ENCODE measurements at places on chromosomes 5 and 9.

GRCh38 chr9:113538701-113539430 is 75.3 kb downstream of the RGS3 start:
- DNase-seq: no peak

- DNase-seq: no peak
Observed at GRCh38 chr5:136811086-136811485, 445.7 kb upstream of the TRPC7 start.

DNA sequence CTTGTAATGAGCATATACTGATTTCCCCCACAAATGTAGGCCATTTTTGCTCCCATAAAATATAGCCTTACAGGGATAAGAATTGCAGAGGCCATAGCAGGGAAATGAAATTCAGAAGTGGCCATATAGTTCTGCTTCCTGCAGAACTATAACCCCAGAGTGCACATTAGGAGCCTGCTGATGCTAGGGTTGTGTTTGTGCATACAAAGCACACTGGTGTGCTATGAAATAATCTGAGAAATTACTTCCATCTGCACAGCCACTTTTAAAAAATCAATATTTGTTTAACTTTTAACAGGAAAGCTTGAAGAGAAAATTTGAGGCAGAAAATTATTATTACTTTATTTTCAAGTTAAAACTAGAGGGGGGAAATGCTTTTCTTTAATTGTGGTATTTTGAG is 380.3 kb downstream of the MRPS30 start:
- no peak for DNase-seq

DNA sequence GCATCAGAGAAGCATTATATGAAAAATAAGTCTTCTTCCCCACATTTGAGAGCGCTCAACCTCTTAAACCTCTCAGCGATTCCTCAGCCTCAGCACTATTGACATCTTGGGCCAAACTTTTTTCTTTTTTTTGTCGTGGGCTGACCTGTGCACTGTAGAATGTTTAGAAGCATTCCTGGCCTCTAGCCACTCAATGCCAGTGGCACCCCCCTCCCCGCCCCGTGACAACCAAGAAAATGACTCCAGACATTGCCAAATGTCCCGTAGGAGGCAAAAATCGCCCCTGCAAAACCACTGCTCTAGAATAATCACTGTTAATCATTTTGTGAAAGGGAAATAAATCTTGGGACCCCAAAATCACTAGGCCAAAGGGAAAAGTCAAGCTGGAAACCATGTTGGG is 129.1 kb upstream of the BOD1 start:
- no peak for DNase-seq

DNA sequence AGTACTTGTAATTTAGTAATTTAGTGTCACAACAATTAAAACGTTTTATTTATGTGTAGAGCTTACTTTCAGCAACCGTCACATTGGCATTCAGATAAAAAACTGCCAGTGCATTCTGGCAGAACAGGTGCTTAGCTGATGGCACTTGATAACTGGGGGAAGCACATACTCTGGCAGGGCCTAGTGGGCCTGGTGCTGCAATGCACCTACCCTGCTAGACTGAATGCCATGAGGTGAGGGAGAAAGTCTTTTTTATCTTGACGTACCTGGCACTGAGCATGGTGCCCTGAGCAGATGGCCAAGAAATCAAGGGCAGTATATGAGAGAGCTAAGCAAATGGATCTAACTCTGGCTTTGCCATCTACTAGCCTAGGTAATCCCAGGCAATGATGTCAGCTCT is 280.6 kb upstream of the EFNA5 start:
- DNase-seq: no peak

DNA sequence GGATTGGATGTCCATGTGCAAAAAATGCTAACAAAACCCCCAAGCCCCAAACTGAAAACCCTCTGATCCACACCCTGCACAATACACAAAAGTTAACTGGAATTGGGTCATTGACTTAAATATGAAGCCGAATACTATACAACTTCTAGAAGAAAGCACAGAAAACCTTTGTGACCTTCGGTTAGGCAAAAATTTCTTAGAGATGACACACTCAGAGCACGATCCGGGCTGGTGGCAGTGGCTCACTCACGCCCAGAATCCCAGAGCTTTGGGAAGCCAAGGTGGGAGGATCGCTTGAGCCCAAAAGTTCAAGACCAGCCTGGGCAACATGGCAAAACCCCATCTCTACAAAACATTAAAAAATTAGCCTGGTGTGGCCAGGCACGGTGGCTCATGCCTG is 1.8 kb upstream of the DIPK1B start:
- no peak for DNase-seq

DNA sequence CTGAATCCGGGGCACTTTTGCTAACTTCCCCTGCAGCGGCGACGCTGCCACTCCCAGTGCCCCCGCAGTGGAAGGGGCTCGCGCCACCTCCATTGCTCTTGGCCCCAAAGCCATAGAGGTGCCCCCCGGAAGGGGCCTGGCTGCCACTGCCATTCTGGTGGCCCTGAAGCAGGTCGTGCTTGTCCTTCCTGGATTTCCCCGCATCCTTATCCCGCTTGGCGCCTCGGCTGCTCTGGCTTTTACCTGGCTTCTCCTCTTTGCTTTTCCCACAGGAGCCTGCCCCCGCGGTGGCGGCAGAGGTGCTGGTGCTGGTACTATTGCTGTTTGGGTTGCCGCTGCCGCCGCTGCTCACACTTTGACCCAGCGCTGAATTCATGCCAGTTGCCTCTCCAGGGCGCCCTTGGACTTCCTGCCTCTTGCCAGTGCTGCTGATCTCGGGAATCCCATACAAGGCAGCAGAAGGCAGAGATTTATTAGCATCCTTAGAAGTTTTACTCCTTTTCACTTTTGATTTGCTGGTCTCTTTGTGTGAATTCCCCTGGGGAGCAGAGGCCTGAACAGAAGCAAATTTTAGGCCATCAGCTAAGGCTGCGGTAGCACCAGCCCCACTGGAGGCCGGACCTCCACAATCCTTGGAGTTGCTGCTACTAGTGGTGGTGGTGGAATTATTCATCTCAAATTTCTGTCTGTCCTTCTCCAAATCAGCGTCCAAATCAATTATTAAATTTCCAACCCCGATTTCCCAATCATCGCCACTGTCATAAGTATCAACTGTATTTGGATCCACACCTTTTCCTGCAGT is 2.1 kb downstream of the ZNF608 start:
- peak; percentile 17 for DNase-seq

DNA sequence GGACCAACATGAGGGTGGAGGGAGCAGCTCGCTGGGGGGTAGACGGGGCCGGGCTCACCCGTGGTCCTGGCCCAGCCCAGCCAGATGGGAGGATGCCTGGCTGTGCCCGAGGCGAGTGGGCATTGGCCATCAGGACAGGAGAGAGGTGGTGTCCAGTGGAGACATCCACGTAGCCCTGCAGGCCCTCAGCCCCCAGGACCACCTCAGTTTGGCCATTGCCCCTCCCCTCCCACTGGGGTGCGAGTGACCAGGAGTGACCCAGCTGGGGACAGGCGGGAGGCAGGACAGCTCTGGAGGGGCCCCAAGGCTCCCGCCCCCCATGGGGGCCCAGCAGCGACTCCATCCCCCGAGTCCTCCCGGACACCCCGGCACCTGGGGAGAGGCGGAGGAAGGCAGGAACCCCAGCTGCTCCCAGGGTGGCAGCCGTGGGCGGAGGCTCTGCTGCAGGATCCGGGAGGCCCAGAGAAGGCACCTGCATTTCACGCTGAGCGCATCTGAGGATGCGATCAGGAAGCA is 8.3 kb downstream of the NOXA1 start:
- DNase-seq: no peak

GRCh38 chr9:37309136-37309535 is 113.4 kb upstream of the GRHPR start:
- DNase-seq: no peak

DNA sequence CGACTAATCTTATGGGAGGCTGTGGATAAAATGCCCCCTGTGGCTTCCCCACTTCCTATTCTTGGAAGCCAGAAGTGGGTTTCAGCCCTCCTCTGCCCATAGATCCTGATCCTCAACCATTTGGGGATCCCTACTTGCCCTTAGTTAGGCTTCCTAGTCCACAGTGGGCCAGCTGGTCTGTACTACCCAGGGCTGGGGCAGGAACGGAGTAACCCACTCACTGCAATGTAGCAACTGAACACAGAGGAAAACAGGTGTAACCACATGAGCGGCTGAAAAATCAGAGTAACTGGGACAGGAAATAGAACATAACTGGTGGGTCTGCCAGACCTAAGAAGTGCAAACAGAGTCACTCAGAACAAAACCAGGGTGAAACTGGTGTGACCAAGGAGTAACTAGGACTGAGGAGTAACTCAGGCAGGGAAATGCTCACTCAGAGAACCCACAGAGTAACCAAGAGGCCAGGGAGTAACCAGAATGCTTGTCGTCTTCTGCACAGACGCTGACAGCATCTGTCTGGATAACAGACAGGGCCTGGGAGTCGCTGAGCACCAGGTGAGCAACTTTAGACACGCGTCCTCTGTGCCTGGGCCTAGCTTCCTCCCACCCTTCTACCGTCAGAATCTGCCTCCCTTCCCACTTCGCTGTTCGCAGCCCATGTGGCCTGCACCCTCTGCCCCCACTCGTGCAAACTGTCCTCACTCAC is 1.0 kb downstream of the AQP3 start:
- no peak for DNase-seq

DNA sequence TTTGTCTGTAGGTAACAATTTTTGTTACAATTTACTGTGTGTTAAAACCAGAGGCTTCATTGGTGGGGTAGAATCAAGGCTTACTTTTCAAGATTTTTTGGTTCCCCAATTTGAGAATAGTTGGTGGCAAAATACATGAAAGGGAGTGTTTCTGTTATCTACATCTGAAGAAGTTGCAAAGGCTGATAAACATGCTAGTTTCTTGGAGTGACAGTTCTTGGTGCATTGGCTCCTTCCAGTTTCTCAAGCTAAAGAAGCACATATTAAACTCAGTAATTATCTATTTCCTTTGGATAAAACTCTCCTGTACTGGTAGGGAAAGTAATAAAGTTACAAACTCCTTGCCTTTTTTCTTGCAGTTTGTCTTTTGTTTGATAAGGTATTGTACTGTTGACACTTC is 5.9 kb downstream of the MACIR start:
- no peak for DNase-seq

DNA sequence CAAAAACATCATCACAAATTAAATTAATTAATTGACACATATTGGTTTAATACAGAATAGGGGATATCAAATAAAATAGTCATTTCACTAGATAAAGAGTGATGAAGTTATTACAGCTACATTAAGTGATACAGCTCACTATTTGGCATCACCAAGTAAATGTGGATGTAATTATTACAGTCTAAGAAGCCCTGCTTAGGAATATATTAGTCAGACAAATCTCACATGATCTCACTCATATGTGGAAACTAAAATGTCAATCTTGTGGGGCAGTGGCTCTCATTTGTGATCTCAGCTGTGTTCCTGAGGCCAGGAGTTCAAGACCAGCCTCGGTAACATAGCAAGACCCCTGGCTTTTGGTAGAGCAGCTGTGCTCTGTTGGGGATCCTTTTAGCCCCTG is 233.4 kb upstream of the RGMB start:
- no peak for DNase-seq

DNA sequence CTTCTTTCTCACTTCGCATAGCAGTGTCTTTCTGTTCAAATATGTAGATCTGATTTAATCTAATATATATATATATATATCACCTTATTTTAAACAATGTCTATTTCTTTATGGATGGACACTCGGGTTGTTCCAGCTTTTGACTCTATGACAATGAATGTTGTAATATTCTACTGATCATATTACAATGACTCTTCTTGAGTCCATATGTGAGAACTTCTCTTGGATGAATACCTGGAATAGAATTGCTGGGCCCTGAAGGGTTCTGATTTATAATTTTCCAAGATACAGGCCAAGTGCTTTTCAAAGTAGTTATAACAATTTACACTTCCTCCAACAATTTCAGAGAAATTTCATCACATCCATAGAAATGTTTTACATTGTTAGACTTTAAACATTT is 28.8 kb downstream of the NTRK2 start:
- no peak for DNase-seq

- peak; percentile 92 for DNase-seq
Observed at GRCh38 chr5:122741681-122742080, 33.2 kb upstream of the SNX2 start.

- DNase-seq: no peak
Observed at GRCh38 chr9:17614903-17615302, 36.0 kb downstream of the SH3GL2 start.

DNA sequence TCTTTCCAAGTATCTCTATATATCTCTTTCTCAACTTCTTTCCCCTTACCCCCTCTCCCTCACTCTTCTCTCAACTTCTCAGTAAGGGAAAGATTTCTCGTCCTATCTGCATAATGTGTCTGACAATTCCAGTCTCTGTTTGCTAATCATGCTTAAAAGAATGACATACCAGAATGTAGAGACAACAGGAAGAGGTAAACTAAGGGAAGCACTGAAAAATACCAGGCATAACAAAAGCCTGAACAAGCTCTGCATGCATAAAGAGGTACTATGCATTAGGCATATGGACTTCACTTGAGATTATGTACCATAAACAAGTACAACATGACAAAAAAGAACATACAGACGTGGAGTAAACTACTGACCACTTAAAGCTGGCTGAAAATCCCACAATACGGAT is 62.6 kb downstream of the SEMA5A start:
- peak; percentile 61 for DNase-seq

DNA sequence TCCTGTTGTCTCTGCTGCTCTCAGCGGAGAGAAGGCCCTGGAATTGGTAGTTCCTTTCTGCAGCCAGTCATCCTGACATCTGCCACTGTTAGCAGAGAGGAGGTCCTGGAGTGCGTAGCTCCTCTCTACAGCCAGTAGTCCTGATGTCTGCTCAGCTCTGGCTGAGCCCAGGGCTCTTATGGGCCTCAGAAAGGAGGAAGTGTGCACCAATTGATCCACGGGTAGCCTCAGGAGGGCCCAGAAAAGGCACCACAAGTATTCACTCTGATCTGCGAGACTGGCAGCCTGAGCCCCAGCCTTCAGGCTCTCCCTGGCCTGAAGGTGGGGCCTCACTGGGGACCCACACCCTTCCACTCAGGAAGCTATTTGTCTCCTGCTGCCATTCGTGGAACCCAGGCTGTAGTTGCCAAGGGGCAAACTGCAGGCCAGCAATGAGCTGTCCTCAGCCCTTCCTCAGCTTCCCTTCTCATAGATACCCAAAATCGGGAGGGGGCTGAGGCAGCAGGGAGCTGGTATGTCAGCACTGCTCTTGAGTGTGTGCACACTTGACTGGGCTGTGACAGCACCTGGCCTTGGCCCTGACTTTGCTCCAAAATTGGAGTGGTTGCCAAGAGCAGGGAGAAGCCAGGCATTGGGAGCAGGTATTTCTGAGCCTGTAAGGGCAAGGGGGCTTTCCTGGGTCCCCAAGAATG is 1049.5 kb upstream of the ACO1 start:
- DNase-seq: no peak

DNA sequence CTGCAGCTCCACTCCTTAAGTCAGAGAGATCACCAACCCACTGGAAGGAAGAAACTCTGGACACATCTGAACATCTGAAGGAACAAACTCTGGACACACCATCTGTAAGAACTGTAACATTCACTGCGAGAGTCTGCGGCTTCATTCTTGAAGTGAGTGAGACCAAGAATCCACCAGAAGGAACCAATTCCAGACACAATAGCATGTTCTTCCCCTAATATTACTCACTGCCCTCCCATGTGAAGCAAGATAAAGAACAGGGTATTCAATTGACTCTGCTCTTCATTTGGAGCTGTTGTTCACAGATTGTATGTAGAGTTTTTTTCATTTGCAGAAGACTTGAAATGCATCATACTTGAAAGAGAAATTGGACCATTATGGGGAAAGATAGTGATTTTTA is 10.8 kb downstream of the SAXO1 start:
- no peak for DNase-seq

- DNase-seq: no peak
Observed at GRCh38 chr5:65695162-65695755, 26.6 kb downstream of the SGTB start.

Data from foreskin keratinocyte (primary cell).